ENCODE measurements at places on chromosomes 5 and 9.
A peak's percentile ranks its signal among the peaks of the same experiment; 100 is the strongest.

GRCh38 chr9:126704892-126705766 is 91.4 kb downstream of the LMX1B start:
- peak; percentile 81 for DNase-seq

DNA sequence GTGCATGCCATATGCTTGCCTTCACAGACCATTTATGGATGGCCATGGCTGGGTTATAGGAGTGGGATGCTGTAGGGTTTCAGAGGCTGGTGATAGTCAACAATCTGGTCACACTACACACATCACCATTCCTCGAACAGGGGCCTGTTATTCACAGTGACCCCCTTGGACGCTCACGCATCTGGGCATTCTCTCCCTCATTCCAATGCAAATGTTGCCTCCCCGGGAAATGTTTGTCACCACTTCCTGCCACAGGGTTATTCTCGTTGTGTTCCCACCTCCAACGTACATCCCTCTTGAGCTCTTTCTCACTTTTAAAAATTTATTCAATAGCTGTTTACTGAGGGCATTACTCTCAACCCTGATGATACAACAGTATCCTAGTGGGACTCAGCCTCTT is 135.4 kb downstream of the SCAMP1 start:
- DNase-seq = no peak

DNA sequence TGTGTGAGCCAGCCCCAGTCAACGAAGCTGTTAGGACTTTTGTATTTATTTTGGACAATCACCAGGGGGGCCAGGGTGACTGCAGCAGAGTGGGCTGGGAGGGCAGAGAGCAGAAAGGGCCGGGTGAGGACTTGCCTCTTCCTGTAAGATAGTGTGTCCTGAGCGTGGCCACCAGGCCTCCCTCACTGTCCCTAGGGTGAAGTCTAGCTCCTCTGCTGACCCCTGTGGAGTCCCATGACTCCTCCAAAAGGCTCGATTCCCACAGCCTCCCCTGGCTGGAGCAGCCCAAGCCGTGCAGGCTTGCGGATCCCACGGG is 147.8 kb downstream of the RXRA start:
- DNase-seq = no peak

DNA sequence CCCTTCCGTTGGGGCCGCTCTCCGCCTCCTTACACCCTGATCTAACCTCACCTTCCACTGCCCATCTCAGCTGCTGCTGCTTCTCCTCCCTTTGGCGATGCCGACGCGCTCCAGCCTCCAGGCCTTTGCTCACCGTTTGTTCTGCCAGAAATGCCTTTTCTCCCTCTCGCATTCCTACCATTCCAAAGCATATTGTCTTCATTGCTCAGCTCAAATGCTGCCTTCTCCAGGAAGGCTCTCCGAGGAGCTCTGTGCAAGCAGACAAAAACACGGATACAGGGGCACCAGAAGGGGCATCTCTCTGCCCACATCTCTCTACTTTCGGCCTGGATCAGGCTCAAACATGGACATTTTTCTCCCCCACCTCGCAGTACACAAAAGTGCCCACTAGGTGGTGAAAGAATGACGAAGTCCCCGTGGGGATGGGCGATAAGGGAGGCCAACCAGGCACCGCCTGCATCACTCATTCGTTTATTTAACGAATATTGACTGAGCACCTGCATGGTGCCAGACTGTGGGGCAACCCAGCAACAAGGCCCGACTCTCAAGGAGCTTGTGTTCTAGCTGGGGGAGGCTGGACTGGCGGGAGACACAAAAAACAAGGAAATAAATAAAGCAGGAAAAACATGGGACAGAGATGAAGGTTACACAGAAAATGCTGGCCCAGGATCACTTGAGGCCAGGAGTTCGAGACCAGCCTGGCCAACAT is 7.3 kb upstream of the GRHPR start:
- DNase-seq = peak; percentile 81

Measured in cerebellar cortex (tissue), 1 donor.